Activated CD8-positive, alpha-beta memory T cell treated with anti-CD3 and anti-CD28 coated beads for 24 hours (primary cell): ENCODE measurements at places on chromosomes 1 and 21.
A peak's percentile ranks its signal among the peaks of the same experiment; 100 is the strongest.

- DNase-seq, result no peak
Observed at GRCh38 chr1:60102267-60103061, 28.9 kb upstream of the C1orf87 start.

DNA sequence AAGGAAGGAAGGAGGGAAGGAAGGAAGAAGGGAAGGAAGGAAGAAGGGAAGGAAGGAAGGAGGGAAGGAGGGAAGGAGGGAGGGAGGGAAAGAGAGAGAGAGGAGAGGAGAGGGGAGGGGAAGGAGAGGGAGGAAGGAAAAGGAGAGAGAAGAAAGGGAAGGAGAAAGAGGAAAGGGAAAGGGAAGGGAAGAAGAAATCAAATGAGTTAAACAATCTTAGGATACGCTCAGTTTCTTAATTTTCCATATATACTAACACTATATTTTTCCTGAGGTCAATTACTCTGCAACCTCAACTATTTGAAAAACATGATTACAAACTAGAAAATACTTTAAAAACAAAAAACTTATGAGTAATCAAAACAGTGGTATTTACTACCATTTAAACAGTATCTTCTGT lies 53.3 kb downstream of the SPATA6 start:
- no peak for DNase-seq

GRCh38 chr1:30758785-30759380 lies 1.3 kb upstream of the LAPTM5 start:
- no peak for DNase-seq

GRCh38 chr1:21931171-21932093 lies 5.7 kb downstream of the HSPG2 start:
- no peak for DNase-seq

- DNase-seq, result no peak
Observed at GRCh38 chr1:47226121-47226838, 5.7 kb downstream of the TAL1 start.

DNA sequence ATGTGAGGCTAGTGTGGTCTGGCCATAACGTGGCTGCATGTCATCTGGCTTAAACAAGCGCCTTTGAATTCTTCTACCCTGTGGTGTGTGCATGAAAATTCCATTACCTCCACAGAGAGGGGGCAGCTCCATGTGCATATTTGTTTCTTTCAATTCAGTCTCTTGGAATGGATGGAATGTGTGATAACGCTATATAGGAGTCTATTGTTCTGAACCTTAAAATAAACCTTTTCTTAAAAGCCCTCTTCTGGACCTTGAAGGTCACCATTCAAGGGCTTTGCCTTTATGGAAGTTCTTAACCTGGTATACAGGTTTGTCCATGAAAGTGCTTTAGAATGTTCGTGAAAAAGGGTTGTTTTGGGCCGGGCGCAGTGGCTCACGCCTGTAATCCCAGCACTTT lies 118.2 kb upstream of the ADGRL2 start:
- no peak for DNase-seq

- no peak for DNase-seq
Observed at GRCh38 chr1:85397490-85398032, 67.4 kb downstream of the DDAH1 start.

GRCh38 chr1:152876827-152877226 lies 1.3 kb upstream of the SMCP start:
- DNase-seq, result no peak

DNA sequence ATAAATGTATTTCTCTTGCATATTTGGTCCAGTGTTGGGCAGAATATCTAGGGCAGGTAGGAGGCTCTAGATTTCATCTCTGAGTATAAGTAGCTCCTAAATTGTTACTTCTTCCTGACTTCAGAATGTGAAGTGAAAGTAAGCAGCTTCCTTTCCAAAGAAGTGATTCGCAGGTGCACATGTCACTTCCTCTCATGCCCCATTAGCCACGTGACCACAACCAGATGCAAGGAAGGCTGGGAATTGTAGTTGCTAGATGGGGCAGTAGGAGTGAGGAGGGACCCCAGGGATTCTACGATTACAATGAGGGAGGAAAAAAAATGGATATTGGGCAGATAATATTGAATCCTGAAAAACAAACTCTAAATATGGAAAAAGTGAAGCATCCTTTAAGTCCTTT lies 113.2 kb upstream of the CYYR1 start:
- no peak for DNase-seq

- DNase-seq, result no peak
Observed at GRCh38 chr1:199295107-199295506, 656.3 kb downstream of the PTPRC start.

GRCh38 chr1:5164158-5164557 lies 509.7 kb downstream of the AJAP1 start:
- no peak for DNase-seq

DNA sequence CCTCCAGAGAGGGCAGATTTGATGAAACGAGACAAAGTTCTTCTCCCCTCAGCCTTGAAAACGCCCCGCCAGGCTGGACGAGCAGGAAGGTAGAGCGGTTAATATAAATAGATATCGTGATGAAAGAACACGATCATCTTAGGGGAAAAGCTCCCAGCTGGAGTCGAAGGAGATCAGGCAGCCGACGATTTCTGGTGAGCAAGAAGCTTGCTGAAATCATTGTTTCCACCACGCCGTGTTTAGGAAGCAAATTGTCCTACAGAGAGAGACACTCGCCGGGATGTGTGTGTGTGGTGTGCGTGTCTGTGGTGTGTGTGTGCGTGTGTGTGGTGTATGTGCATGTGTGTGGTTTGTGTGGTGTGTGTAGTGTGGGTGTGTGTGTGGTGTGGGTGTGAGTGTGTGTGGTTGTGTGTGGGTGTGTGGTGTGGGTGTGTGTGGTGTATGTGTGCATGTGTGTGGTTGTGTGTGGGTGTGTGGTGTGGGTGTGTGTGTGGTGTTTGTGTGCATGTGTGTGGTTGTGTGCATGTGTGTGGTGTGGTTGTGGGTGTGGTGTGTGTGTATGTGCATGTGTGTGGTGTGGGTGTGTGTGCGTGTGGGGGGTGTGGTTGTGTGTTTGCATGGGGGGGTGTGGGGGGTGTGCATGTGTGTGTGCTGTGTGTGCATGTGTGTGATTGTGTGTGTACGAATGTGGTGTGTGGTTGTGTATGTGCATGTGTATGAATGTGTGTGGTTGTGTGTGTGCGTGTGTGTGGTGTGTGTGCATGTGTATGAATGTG lies 44.9 kb upstream of the ARHGEF16 start:
- DNase-seq, result no peak

DNA sequence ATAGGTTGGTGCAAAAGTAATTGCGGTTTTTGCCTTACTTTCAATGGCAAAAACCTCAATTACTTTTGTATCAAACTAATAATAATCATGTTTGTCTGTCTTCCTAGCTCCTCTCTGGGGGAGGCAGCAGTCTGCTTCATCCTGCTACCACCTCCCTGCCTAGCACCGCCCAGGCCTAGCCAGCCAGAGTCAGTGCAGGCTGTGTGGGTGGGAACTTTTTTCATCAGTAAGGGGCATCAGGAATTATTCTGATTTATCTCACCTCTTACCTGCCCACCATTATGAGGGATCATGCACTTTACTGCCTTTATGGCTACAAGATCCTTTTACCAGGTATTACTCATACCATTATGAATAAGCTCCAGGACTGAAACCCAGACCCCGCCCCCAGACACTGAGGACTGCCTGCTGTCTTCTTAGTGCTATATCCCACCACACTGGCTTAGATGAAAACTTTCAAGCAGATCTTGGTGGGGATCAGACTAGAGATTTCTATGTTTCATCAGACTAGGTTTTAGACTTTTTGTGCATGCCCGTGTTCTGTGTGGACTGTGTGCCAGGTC lies 116.4 kb downstream of the PBX1 start:
- no peak for DNase-seq

- DNase-seq, result peak; percentile 41
Observed at GRCh38 chr1:234968451-234968850, 160.2 kb downstream of the TOMM20 start.

- DNase-seq, result no peak
Observed at GRCh38 chr1:78165816-78166215, 120.0 kb downstream of the GIPC2 start.

DNA sequence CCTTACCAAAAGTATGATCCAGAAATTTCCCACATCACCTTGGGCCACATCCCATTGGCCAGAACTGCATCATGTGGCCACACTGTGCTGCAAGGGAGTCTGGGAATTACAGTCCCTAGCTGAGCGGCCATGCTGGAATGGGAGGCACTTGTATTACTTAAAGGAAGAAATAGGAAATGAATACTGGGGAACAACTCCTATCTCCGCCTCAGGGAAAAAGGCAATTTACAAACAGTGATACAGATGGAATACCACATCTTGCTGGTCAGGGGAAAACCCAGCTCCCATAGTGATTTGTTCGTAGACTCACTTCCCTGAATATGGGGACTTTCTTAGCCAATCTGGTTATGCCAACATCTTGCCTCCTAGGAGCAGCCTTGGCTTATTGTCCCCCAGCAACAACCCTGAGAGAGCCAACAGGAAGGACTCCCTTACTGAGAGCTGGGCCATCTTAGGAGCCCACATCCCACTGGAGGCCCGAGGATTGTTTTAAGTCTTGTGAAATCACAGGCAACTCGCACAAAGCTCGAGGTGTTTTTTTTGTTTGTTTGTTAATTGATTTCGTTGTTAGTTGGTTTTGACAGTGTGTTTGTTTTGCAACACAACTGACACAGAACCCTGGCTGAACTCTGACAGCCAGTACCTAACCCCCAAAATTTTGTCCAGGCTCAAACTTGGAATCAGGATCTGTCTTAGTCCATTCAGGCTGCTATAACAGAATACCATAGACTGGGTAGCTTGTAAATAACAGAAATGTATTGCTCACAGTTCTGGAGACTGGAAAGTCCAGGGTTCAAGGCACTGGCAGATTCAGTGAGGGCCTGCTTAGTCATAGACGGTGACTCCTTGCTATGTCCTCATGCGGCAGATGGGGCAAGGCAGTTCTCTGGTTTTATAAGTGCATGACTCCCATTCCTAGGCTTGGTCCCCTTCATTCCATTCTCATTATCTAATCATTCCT lies 14.9 kb downstream of the CDA start:
- no peak for DNase-seq

DNA sequence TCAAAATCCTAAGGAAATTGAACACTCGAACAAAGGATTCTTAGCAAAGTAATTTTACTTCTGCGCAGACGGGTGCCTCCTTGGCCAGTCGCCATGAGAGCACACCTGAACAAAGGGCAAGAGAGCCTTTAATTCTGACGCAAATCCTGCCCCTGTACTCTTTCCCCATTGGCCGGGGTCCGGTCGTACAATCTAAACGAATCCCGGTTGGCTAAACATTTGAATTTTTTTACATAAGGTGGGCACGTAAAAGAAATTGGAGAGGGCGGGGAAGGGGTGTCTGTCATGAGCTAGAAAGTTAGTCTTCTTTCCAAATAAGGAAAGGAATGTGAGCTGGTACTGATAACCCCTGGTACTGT lies 8.2 kb upstream of the IL22RA1 start:
- no peak for DNase-seq

- DNase-seq, result no peak
Observed at GRCh38 chr1:178407655-178408054, 89.1 kb downstream of the CLEC20A start.

- no peak for DNase-seq
Observed at GRCh38 chr1:32859915-32860314, 10.8 kb downstream of the FNDC5 start.

GRCh38 chr1:232732344-232732910 lies 72.8 kb upstream of the MAP10 start:
- DNase-seq, result no peak

GRCh38 chr1:114454539-114454938 lies 56.5 kb downstream of the TRIM33 start:
- no peak for DNase-seq

DNA sequence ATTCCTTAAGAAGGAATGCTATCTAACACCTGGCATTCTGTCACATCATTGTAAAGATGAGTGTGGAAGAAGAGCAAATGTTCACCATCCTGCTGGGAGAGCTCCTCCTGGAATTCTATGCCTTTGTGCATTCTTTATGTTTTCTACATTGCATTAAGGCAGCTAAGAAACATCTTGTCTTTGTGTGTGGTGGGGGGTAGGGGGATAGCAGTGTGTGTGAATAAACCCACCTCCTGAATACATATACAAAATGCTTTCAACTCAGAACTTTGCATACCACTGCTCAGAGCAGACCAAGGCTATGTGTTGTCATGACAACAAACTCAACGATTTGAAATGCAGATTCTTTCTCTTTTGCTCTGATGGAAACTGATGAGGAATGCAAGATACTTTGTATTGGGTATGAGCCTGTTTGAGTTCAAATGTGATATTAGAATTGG lies 193.6 kb upstream of the KAZN start:
- no peak for DNase-seq

DNA sequence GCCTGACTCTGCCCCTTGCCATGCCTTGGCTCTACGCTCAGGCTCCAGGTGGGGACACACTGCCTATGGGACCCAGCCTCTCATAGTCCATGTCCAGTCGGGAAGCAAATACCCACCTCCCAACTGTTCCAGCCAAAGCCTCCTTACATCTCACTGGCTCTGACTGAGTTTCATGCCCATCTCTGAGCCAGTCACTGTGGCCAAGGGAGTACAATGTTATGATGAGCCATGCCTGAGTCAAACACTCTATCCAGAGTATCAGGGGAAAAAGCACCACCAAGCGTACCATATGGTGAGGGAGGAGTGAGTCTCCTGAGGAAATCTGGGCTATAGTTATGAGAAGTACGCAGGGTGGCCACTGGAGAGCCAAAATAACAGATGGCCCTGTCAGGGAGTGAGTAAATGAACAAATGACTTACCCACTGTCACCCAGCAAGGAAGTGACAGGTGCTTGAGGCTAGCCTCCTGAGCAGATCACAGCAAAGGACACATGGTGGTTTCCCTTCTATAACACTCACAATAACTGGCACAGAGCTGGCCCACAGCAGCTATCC lies 236.6 kb upstream of the GJB5 start:
- no peak for DNase-seq

- DNase-seq, result no peak
Observed at GRCh38 chr1:55214934-55215193, 300 bp downstream of the USP24 start.

DNA sequence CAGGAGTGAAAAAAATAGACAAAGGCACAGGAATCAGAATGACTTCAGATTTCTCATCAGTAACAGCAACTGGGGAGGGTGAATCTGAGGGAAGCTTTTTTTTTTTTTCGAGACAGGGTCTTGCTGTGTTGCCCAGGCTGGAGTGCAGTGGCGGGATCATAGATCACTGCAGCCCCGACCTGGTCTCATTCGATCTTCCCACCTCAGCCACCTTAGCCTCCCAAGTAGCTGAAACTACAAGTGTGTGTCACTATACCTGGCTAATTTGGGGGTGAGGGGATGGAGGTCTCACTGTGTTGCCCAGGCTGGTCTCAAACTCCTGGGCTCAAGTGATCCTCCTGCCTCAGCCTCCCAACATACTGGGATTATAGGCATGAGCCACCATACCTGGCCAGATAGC lies 10.7 kb downstream of the ARMH1 start:
- DNase-seq, result no peak

DNA sequence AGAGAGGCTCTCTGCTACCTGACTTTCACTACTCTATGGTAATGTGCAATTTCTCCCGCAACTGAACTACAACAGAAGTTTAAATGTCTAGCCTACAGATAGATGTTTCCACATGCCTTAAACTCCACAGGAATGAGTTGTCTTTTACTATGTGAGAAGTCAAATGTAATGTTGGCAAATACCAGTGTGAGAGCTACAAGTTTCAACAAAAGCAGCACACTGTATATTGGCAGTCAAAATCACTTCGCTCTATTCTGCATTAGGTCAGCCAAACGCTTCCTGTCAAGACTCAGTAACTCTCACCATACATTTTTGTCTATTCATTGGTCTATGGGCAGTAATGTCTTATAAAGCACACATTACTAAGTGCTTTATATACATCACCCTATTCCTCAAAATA lies 41.9 kb downstream of the LUZP1 start:
- no peak for DNase-seq

- no peak for DNase-seq
Observed at GRCh38 chr1:9438431-9439073, 100.7 kb upstream of the SLC25A33 start.

- no peak for DNase-seq
Observed at GRCh38 chr1:111161843-111162487, 21.9 kb downstream of the CEPT1 start.
